ENCODE measurements at places on chromosomes 16 and 17.

DNA sequence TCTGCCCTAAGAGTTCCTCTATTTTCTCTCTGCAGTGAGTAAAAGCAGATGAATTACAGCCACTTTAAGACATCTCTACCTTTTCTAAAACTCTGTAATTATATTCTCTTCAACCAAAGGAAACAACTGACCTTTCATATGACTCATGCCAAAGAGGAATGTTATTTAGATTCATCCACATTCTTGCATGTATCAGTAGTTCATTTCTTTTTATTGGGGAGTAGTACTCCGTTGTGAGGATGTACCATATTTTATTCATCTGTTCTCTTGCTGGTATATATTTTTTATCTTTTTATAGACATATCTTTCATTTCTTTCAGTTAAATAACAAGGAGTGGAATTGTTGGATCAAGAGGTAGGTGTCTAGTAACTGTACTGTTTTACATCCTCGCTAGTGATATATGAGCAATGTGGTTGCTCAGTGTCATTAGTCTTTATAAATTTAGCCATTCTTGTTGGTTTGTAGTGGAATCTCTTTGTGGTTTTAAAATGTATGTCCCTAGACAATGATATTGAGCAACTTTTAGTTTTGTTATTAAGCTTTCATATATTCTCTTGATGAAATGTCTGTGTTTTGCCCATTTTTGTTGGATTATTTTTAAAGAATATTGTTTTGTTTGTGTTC, 7.8 kb upstream of the MYH8 start:
- no peak for ATAC-seq

- no peak for ATAC-seq
Measured at GRCh38 chr17:48499735-48500434, 30.9 kb downstream of the HOXB1 start.

DNA sequence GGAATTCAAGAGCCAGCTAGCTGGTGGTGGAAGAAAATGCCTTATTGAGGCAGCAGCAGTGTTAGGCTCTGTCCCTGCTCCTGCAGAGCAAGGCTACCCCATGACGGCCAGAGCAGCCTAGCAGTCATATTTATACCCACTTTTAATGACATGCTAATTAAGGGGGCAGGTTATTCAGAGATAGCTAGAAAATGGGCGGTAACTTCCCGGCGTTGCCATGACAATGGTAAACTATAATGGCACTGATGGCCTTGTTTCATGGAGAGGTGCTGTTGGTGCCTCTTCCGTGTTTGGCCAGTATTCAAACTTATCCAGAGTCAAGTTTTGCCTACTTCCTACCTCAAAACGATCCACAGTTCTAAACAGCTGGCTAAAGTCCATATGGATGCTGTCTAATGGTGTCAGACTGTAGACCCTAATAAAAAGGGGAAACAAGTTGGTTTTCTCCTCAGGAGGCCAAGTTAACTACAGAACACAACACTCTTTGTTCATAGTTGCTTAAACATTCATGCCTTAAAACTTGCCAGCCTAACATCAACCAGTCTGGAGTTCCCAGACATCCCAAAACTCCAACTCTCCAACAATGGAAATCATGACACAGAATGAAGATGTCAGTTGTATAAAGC, 3.7 kb upstream of the SCNN1B start:
- no peak for ATAC-seq

DNA sequence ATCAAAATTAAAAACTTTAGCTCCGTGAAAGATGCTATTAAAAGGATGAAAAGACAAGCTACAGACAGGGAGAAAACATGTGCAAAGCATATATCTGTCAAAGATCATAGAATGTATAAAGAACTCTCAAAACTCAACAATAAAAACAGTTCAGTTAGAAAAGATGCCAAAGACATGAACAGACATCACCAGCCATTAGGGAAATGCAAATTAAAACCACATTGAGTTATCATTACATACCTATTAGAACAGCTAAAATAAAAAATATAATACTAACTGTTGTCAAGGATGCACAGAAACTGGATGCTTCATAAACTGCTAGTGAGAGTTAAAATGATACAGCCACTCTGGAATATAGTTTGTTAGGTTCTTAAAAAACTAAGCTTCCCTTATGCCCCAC, 58.8 kb downstream of the NFATC3 start:
- ATAC-seq: no peak
